ENCODE measurements at places on chromosomes 13 and 19.

DNA sequence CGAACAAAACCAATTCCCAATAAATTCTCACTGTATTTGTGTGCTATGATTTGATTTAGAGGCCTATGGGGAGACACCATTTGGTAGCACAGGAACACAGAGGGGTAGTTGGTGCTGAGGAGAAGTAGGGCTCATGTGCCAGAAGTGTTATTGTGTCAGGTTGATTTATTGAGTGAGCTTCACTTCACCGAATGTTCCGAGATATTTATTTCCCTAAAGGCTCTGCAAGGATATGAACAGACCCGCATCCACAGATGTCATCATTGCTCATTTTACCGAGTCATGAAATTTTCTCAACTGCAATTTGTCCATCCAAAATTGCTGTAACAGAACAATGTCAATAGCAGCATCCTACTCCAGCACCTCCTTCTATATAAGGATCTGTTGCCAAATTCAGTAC is 69.5 kb downstream of the DACH1 start:
- no peak for DNase-seq

GRCh38 chr13:25939961-25940687 is 111.7 kb downstream of the SHISA2 start:
- no peak for DNase-seq

GRCh38 chr13:74741732-74742131 is 607.5 kb upstream of the KLF12 start:
- DNase-seq, result no peak

DNA sequence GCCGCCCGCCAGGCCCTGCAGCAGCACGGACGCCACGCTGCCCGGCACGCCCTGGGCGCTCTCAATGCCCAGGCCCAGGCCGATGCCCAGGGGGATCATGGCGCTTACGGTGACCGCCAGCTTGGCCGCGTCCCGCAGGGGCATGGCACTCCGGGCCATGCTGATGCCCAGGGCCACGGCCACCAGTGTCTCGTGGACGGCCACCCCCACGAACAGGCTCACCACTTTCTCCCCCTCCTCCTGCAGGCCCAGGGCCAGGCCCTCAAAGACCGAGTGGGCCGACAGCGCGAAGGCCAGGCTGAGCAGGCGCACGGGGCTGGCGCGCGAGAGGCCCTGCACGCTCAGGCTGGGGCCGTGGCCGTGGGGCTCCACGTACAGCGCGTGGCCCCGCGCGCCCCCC is 6.9 kb downstream of the SLC39A3 start:
- DNase-seq, result no peak

- no peak for DNase-seq
Observed at GRCh38 chr13:67792151-67792676, 562.1 kb upstream of the PCDH9 start.

- no peak for DNase-seq
Observed at GRCh38 chr13:100673376-100673712, 1.3 kb downstream of the TMTC4 start.

DNA sequence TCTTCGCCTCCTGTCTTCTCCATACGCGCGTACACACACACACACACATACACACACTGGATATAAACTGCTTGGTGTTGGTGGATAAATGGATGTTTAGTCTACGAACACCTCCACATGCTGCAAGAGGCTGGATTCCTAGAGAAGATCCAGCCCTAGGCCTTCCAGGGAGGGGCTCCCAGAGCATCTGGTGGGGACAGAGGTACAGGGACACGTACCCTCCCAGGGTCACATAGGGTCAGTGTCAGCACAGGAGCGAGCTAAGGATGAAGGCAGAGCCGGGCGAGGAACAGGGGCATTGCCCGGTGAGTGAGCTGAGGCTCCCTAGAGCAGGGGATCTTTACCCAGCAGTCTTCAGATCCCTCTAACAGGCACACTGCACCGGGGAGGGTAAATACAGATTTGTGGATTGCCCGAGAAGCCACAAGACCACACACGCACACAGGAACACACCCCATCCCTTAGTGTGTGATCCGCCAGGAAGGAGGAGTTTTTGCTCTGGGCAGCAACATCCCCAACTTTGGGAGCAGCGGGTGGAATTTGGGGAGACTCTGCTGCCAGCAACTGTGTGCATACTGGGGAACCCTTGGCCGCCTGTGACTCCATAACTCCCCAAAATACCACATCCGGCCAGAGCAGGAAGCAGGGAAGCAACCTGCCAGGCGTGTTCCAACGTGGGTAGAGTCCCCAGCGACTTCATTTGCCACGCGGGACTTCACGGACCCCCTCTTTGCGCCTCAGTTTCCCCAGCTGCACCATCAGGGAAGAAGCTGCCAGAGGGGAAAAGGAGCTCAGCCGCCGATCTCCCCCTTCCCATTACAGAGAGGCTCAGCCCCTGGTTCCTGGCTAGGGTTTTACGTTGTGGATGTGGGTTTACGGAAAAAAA is 5.8 kb upstream of the TLE2 start:
- peak; percentile 45 for DNase-seq

GRCh38 chr19:28535352-28535775 is 677.6 kb downstream of the UQCRFS1 start:
- DNase-seq, result no peak

GRCh38 chr13:42379241-42379640 is 107.3 kb downstream of the AKAP11 start:
- DNase-seq, result no peak

DNA sequence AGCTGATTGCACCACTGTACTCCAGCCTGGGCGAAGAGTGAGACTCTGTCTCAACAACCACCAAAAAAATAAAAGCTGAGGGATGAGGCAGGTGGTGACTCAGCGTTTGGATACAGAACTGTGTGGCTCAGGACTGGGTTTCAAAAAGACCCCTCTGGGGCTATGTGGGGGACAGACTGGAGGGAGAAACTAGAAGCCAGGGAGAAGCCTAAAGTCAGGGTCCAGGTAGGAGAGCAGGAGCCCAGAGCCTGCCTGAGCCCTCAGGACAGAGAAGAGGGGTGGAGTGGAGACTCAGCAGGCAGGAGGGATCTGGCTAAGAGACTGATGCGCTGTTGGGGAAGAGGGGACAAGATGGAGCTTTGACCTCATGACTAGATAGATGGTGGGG is 1.8 kb upstream of the CD37 start:
- DNase-seq, result no peak

- DNase-seq, result no peak
Observed at GRCh38 chr19:29873801-29874575, 62.2 kb downstream of the CCNE1 start.

GRCh38 chr19:16416991-16417390 is 54.8 kb downstream of the EPS15L1 start:
- DNase-seq, result no peak

DNA sequence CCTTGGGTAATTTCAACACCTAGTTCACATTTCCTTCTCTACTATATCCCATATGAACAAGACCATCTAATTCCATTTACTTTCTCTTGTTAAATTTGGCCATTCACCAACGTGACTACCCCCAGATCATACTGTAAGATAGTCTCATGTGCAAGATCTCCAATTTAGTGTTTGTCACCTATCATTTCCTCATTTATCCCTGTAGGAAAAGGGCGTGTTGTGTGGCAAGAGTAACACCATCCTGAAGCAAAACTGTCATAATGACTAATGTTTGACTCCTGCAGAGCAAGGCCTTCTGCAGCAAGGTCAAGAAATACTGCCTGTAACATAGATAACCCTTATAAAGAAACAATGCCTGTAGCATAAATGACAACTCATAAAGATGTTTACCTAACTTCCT is 51.3 kb downstream of the SUCLA2 start:
- no peak for DNase-seq

GRCh38 chr13:40517486-40518480 is 148.7 kb downstream of the FOXO1 start:
- no peak for DNase-seq

GRCh38 chr19:32928806-32929205 is 43.0 kb downstream of the CEP89 start:
- no peak for DNase-seq

DNA sequence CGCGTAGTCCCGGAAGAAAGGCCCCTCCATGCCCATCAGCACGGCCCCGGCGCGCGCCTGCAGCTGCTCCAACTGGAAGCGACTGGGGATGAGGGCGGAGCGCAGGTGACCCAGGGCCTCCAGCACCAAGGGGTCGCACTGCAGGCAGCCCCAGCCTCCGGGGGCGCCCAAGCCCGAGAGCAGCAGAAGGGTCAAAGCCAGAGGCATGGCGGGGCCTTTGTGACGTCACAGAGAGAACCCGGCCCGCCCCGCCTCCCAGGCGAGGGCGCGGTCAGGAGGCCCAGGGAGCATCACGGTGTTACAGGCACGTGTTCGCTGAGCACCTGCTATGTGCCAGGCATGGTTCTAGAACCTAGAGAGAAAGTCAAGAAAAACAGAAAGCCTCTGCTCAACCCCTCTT is at the start of gene IZUMO2:
IZUMO2 (minus strand) TSS at position 294 of the 400 bp plus-strand sequence; CDS start at position 207, 87 bp downstream.
- no peak for DNase-seq

DNA sequence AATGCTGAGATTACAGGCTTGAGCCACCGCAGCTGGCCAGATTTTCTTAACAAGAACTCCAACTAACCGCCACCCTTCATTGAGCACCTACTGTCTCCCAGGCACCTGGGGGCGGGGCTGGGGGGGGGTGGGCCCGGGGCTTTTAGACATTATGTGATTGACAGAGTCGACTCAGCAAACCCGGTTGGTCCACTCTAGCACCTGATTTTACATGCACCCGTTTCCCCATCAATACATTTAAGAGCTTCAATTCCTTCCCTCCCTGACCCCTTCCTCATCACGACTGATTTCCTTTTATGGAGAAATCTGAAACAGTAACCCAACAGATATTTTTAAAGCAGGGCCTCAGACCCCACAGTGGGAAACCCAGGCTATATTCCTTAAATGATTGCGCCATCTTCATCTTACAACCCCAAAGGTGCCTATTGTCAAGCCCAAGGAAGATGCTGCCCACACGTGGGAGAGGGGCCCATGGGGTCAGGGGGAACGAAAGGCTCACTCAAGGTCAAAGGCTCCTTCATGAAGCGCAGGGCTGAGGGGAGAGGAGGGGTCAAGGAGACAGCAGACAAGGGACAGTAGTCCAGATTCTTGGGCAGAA is 1.8 kb downstream of the INSR start:
- no peak for DNase-seq

DNA sequence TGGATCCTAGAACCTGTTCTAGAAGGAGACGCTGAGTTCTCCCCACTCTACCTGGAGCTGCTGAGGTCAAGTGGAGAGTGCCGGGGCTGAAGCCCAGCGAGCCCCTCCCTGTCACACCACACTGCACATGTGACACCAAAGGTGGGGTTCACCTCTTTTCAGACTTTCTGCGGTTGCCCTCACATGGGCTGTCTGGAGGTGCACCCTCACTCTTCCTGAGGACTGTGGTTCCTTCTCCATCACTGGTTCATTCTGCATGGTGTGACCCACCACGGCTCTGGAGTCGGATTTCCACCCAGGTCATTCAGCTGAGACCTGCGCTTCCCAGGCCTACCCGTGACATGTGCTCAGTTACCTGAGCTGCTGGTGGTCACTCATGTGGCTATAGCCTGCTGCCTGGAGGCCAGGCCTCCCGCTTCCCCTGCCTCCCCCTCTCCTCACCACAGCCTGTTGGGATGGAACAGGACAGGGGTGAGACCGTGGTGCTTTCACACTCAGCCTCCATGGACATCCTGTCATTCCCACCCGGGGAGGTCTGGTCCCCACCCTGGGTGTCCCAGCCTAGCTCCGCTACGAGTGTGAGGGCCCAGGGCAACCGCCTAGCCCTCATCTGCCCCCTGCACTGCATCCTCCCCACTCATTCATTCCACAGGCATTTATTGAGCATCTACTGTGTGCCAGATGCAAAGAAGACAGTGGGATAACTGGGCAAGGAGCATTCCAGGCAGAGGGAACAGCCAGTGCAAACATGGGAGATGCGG is 605 bp upstream of the A1BG start:
- DNase-seq, result no peak

- no peak for DNase-seq
Observed at GRCh38 chr19:3071768-3072167, 9.5 kb upstream of the TLE5 start.

GRCh38 chr19:29259867-29260281 is 46.9 kb upstream of the UQCRFS1 start:
- DNase-seq, result no peak

GRCh38 chr13:42990291-42991232 is 1.5 kb downstream of the EPSTI1 start:
- no peak for DNase-seq

DNA sequence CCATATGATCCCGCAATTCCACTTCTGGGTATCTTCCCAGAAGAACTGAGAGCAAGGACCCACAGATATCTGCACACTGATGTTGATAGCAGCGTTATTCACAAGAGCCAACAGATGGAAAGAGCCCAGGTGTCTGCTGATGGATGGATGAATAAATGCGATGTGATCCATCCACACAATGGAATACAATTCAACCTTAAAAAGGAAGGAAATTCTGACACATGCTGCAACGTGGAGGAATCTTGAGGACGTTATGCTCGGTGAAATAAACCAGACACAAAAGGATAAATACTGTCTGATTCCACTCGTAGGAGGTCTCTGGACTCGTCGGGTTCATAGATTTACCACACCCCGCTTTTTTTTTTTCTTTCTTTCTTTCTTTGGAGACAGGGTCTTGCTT is 21.8 kb downstream of the ARHGEF18 start:
- DNase-seq, result no peak

- DNase-seq, result peak; percentile 89
Observed at GRCh38 chr19:39411832-39412099, 703 bp upstream of the PLEKHG2 start.

GRCh38 chr13:51222037-51222685 is at the start of gene FAM124A:
TSS of gene FAM124A (plus strand) at chr13:51222398. CDS start at chr13:51222502, 104 bp downstream.
- DNase-seq, result peak; percentile 42

DNA sequence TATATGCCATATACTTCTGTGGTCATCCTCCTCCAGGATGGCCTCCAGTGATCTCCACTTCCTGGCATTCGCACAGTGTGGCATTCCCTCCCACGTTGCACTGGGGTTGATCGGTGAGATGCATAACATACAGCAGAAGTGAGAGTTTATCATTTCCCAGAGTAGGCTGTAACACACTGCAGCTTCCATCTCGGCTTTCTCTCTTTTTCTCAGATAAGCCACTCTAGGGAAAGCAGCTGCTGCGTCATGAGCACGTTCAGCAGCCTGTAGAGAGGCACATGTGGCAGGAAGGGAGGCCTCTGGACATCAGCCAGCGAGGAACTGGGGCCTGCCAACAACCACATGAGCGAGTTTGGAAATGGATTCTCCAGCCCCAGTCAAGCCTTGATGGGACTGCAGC is 807.1 kb downstream of the DIAPH3 start:
- DNase-seq, result no peak

GRCh38 chr13:33554919-33555791 is 262.8 kb upstream of the RFC3 start:
- DNase-seq, result no peak

- no peak for DNase-seq
Observed at GRCh38 chr13:90477216-90477615, 870.3 kb upstream of the MIR17HG start.

DNA sequence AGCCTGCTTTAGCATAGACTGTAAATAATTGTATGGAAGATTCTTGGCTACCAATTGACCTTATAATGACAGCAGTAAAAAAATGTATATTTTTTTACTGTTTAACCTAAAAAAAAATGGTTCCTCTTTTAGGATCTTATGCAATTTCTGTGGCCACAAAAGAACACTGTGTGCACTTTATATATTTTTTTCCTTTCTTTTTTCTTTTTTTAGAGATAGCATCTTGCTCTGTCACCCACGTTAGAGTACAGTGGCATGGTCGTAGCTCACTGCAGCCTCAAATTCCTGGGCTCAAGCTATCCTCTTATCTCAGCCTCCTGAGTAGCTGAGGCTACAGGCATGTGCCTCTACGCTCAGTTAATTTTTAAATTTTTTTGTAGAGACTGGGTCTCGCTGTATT is 6.1 kb downstream of the FLT3 start:
- no peak for DNase-seq

- DNase-seq, result no peak
Observed at GRCh38 chr19:44658069-44658733, 13.1 kb upstream of the CEACAM19 start.

- DNase-seq, result no peak
Observed at GRCh38 chr19:5059213-5059574, 90.3 kb downstream of the KDM4B start.
